ENCODE measurements at places on chromosomes 3 and 15. TPM values are rescaled to one million over a fixed set of nuclear protein-coding genes. Genes with fewer than 3 reads are reported as not detected.

- no peak for DNase-seq
These were observed 130.2 kb downstream of the GADL1 start for GRCh38 chr3:30764281-30764680.

- DNase-seq, result peak; percentile 67
These were observed 10.9 kb downstream of the LRRFIP2 start for GRCh38 chr3:37163262-37164015.

DNA sequence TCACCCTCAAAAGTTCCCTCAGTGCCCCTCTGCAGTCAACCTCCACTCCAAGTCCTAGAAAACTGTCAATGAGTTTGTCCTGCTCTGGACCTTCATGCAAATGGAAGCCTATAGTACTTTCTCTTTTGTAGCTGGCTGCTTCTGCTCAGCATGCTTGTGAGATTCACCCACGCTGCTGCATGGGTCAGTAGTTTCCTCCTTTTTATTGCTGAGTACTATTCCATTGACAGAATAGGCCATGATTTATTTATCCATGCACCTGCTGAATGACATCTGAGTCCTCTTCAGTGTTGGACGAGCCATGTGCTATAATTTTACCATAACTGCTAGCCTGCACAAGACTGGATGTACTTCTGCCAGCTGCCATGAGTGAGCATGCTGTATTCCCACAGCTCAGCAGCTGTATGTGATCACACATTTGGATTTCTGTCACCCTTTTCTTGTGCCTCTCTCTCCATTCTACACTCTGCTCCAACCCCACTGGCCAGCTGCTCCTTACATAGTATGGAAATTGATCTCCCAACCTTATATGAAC lies 26.3 kb downstream of the CDCP1 start:
- DNase-seq, result no peak

DNA sequence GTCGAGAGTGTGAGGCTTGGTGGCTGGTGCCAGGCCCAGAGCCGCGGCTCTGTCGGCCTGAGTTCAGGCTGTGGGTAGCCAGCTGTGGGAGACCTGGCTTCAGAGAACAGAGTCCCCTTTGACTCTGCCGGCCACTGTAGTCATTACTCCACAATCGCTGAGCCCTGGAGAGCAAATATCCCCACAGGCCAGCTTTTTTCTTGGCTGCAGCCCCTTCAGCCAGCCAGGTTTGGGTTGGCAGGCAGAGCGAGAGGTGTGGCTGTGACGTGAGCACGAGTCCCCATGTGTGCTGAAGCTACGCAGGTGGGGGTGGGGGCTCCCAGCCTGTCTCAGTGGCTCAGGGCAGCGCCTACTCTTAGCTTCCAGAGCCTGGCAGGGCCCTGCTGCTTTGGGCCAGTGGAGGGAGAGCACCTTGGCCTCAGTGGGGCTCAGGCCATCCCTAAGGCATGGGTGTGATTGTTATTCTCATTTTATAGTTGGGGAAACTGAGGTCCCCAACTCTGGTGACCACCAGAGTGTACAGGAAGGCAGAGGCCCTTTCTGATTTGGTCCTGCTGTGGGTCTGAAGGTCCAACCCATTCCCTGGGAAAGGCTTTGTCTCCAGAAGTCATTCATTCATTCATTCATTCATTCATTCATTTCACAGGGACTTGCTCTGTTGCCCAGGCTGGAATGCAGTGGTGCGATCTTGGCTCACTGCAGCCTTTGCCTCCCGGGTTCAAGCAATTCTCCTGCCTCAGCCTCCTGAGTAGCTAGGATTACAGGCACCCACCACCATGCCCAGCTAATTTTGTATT lies 45.7 kb upstream of the LCTL start:
- no peak for DNase-seq

DNA sequence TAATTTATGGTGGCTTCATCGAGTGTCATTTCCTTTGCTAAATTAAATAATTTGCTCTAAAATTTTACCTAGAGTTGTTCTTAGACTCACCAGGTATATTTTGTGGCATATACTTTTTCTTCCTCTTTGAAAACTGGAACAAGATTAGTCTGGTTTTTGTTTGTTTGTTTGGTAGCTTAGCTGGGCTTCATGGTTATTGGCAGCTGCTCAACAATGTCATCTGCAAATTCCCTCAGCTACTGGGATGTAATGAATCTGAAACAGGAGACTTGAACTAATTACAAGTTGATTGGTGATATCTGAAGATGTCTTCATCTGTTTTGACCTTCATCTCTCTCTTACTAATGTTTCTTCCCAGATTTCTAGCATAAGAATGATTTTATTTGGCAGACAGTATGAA lies 270.5 kb upstream of the P2RY1 start:
- DNase-seq, result no peak

GRCh38 chr3:57154470-57155309 lies 10.5 kb downstream of the IL17RD start:
- DNase-seq, result no peak

DNA sequence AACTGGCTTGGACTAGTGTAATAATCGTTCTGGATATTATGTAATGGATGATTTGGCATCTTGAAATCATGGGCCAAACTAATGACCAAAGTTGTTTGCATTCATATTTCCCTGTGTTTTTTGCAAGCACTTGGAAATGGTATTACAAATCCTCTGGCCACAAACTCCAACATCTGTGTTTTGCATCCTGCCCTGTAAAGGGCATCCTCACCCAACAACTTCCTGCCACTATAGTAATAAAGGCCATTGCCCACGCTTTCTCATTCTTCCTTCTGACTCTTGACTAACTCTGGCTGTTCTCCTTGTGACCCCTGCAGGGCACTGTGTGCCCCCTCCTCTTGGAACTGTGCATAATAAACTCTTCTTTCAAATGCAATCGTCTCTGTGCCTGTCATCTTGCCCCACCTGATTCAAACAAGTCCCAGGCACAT lies 25.4 kb upstream of the PSMD6 start:
- peak; percentile 22 for DNase-seq

DNA sequence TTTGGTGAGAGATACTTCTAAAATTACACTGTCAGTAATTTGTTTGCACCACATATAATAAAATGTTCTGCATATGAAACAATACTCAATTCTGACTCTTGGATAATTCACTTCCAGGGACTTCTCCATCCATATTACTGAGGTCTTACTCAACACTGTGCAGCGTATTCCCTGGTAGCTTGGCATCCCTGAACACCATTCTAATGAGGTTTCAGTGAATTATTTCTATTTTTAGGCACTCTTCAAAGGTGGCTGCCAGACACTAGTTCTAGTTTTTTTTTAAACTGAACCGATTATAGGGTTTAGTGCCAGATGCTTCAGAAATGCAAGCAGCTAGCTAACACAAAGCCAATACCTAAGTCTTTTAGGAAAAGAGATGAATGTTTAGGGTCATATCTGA lies 283.3 kb downstream of the FEZF2 start:
- DNase-seq, result no peak

DNA sequence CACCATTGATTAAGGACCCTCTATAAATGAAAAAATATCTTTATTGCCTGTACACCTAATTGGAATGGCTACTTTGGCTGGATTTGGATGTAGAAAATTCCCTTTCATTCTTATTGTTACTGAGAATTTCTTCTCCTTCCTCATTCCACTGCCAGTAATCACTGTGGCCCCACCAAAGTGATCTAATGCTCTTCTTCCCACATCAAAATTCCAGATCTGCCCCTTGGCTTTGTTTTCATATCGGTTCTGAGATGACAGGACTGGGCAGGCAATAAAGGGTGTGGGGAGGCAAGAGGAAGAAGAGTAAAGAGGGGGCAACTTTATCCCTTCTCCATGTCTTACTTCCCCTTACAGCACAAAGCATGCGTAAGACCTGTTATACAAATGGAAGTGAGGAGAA lies 2.1 kb downstream of the ANKUB1 start:
- no peak for DNase-seq

DNA sequence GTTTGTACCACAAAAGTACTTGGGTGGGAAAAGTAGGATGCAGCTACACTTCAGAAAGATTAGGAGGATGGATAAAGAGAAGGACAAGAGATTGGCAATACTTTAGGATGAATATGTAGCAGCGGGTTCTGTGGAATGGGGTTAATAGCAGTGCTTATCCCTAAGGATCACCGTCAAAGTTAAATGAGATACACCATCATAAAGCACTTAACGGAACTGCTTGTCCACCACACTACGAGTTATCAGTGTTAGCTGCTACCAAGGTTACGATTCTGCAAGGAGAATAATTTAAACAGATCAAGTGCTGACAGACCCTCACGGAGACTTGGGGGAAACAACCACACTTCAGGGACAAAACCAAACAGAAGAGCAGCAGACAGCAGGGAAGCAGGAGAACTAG lies 963 bp downstream of the SHQ1 start:
- no peak for DNase-seq

DNA sequence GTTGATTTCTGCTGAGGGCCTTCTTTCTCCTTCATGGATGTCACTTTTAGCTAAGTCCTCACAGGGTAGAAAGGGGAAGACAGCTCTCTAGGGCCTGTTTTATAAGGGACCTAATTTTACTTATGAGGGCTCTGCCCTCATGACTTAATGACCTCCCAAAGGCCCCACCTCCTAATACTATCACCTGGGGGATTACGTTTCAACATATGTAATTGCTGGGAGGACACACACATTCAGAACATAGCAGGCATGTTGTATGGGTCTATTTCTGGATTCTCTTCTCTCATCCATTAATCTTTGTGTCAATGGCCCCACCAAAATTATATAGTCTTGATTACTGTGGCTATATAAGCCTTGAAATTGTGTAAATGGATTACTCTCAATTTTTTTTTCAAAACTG lies 255.0 kb downstream of the CLSTN2 start:
- DNase-seq, result no peak

- no peak for DNase-seq
These were observed 68.7 kb downstream of the AP4E1 start for GRCh38 chr15:50977162-50977561.

DNA sequence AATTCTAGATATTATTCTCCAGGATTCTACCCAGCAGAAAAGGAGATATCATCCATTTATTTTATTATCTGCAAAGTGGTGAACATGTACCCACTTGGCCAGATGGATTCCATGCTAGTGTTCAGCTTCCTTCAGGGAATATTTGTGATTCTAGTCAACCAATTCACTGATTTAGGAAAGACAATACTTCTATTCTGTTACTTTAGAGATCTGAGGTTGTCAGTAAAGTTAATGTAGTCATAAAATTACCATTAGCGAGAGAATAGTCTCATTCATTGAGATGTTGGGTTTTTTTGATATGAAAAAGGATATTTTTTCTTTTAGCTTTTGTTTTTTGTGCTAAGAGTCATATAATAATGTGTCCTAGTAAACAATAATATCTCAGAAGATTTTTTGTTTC lies 222.8 kb downstream of the CGGBP1 start:
- DNase-seq, result no peak

- DNase-seq, result no peak
These were observed 356.9 kb downstream of the SV2B start for GRCh38 chr15:91456921-91457320.

DNA sequence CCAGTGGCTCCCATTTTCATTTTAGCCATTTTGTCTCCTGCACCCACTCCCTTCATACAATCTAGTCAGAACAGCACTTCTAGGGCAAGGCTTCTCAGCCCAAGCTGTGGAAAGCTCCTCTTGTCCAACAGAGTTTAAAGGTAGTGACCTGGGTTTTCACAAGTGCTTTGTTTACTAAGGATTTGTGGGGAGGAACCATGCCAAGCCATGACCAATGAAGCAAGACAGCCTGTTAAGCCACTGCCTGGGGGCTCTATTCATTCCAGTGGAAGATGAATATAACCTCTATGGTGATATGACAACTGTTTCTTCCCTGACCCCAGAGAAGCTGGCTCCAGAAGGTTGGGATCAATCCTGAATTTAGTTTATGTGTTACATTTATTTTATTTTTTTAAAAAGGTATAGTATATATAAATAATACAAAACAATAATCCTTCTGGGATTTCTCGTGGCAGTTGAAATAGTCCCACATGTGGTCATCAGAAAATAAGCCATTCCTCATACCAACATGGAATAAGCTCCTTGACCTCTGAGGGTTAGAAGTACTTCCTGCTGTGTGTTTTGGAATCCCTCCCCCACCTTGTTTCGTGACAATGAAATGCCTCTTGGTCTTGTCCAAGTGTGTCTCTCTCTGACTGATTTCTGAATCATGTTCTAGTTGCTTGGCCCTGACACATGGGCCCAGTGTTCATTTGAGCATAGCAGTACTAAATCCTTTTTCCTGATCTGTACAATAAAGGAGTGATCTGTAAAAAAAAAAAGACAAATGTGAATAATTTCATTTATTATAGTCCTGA lies 13.3 kb upstream of the THUMPD3 start:
- no peak for DNase-seq

DNA sequence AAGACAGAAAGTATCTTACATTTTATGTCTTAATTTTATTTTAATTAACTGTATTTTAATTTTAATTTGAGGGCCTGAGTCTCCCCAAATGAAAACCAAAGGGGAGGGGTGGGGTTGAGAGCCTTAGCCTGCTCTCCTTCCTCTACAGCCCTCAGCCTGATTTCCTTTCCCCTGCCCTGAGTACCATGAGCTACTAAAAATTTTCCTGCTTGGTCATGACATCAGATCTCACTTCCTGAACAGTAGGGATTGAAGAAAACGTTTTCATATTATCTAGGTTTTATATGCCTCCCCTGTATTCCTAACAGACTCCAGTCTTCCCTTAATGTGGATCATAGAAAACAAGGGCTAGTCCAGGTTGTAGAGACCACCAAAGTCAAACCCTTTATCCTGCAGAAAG lies 133.9 kb downstream of the MYLK start:
- no peak for DNase-seq

GRCh38 chr15:84819291-84819768 lies 2.2 kb downstream of the ALPK3 start:
- DNase-seq, result no peak

DNA sequence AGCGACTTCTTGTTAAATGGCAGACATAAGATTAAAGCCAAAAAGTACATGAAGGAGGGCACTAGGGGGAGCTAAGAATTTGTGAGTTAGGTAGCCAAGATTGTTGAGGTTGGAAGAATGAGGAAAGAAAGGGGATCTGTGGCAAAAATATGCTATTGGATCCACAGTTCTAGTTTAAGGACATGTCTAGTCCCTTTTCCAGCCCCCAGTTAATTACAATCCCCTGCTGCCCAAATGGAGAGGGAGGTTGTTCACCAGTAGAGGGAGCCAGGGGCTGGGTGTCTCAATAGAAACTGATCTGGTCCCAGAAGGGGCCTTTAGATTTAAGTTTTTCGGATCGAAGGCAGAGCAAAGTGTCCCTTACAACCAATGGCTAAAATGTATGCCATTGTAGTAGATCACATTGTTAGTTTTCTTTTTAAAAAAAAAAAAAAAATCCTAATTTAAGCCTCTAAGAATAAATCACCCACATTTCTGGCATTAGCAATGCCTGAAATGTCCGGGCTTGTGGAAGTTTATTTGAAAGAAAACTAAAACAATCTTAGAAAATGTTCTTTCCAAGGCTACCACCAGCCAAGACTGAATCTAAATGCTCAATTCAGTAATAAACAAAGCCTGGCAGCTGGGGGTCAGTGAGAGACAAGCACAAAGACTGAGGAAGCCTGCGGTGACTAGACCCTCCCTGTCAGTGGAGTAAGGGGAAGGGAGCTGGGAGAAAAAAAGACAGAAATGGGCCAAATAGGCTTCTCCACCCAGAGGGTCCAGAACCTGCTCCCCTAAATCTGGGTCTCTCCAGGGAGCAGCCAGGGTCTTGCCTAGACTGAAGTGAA lies 7.1 kb downstream of the COL8A1 start:
- no peak for DNase-seq

The EXD1 gene
- total RNA-seq, result not detected

The COL6A5 gene
- total RNA-seq, result not detected

The DLL4 gene
- not detected for total RNA-seq

The TRIM59 gene
- 27.8 TPM for total RNA-seq

The DPPA2 gene
- not detected for total RNA-seq

The ADCY5 gene
- not detected for total RNA-seq

The INKA1 gene
- 2.8 TPM for total RNA-seq

The DENND4A gene
- 54.7 TPM for total RNA-seq

The RASGRP1 gene
- total RNA-seq, result 106 TPM

The FBXW12 gene
- not detected for total RNA-seq

The CCDC54 gene
- total RNA-seq, result not detected

The BDH1 gene
- 126 TPM for total RNA-seq

Data from activated CD8-positive, alpha-beta T cell treated with anti-CD3 and anti-CD28 coated beads for 36 hours (primary cell).